ENCODE measurements at places on chromosomes 7 and 10. TPM values are rescaled to one million over a fixed set of nuclear protein-coding genes. Genes with fewer than 3 reads are reported as not detected.

GRCh38 chr10:32205670-32206069 is 141.3 kb downstream of the EPC1 start:
- H3K36me3 ChIP-seq = no peaks in the 10 kb centered on the region
- H3K27me3 ChIP-seq = no peaks in the 10 kb centered on the region
- H3K27ac ChIP-seq = no peak overlapping the region
- no peak overlapping the region for H3K4me3 ChIP-seq

DNA sequence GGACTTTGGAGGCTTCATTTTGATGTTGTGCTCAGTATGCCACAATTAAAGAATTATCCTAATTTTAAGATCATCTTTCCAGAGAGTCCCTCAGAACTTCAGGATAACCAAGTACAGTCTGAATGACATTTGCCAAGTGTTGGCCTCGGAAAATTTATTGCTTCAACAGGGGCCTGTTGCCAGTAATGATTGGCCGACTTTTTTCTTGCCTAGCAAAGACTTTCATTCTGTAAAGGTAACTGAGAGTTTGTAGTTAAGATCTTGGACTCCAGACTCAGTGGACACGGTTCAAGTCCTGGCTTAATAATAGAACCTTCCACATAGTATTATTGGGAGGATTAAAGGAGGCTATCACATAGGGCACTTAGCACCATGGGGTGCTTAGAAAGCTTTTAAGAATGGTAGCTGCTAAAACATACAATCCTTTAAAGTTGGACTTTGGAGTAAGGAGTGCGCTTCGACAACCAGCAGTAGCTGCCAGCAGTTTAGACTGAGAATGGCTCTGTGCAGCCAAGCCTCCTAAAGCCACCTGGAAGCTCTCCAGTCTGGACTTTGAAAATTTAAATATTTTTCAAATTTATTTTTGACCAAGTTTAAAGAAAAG is 90.0 kb downstream of the PLCE1 start:
- no peak overlapping the region for H3K4me3 ChIP-seq
- H3K4me1 ChIP-seq = no peaks in the 10 kb centered on the region
- H3K27ac ChIP-seq = no peak overlapping the region
- H3K27me3 ChIP-seq = no peaks in the 10 kb centered on the region
- DNase-seq = no peak

GRCh38 chr10:127496035-127496434 is 53.1 kb upstream of the NPS start:
- H3K36me3 ChIP-seq = no peaks in the 10 kb centered on the region
- H3K4me3 ChIP-seq = no peak overlapping the region
- H3K4me1 ChIP-seq = no peaks in the 10 kb centered on the region
- H3K27me3 ChIP-seq = no peaks in the 10 kb centered on the region
- DNase-seq = no peak
- no peak overlapping the region for H3K27ac ChIP-seq

GRCh38 chr7:156380261-156380660 is 260.3 kb upstream of the RNF32 start:
- no peaks in the 10 kb centered on the region for H3K27me3 ChIP-seq
- DNase-seq = no peak
- H3K4me3 ChIP-seq = no peak overlapping the region
- H3K36me3 ChIP-seq = no peaks in the 10 kb centered on the region
- no peak overlapping the region for H3K27ac ChIP-seq

DNA sequence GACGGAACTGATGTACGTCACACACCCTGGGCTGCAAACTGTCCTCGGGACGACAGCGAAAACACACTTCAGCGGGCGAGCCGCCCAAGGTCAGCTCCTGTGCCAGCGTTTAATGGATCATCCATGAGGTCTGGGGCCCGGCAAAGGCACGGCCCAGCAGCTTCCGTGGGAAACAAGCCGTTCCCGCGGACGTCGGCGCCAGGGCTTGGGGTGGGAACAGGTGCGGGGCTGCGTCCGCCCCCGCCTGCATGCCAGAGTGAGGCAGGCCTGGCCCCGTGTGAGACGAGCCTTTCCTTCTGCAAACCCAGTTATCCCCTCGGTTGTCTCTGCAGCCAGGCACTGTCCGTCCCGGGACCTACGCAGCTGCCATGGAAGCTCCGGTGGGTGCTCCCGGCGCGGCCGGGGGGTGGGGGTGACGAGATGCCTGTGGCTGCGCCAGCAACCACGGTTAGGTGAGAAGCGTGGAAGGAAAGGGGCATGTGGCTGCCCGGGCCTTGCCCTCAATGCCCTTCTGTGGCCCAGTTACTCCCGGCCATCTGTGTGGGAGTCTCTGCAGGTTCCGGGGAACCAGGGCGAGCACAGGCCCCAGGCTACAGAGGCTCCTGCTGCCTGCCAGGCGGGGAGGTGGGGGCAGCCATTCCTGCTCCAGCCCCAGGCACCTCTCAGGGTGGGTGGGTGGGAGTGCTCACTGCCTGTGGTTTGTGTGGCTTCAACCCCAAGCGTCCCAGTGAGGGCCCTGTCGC is 42.2 kb upstream of the PDGFA start:
- peak overlapping the region; percentile 24 for H3K27ac ChIP-seq
- H3K4me1 ChIP-seq = peaks cover 22% of the 10 kb centered on the region
- DNase-seq = peak; percentile 90
- no peaks in the 10 kb centered on the region for H3K36me3 ChIP-seq
- no peak overlapping the region for H3K4me3 ChIP-seq

- no peaks in the 10 kb centered on the region for H3K27me3 ChIP-seq
- no peak overlapping the region for H3K4me3 ChIP-seq
- no peaks in the 10 kb centered on the region for H3K4me1 ChIP-seq
Measured at GRCh38 chr7:116802746-116803152, 59.6 kb upstream of the CAPZA2 start.

- no peak overlapping the region for H3K4me3 ChIP-seq
- H3K36me3 ChIP-seq = no peaks in the 10 kb centered on the region
- H3K27me3 ChIP-seq = no peaks in the 10 kb centered on the region
Measured at GRCh38 chr10:17238445-17239291, 10.6 kb downstream of the VIM start.

The LIPN gene
- total RNA-seq = 0.31 TPM

GRCh38 chr7:158130023-158130409 is 457.6 kb downstream of the PTPRN2 start:
- no peak for DNase-seq
- no peaks in the 10 kb centered on the region for H3K36me3 ChIP-seq
- H3K4me1 ChIP-seq = no peaks in the 10 kb centered on the region
- H3K4me3 ChIP-seq = no peak overlapping the region
- H3K27me3 ChIP-seq = no peaks in the 10 kb centered on the region

- DNase-seq = no peak
- no peaks in the 10 kb centered on the region for H3K27me3 ChIP-seq
- H3K4me3 ChIP-seq = no peak overlapping the region
- no peaks in the 10 kb centered on the region for H3K36me3 ChIP-seq
- H3K4me1 ChIP-seq = no peaks in the 10 kb centered on the region
- no peak overlapping the region for H3K27ac ChIP-seq
Measured at GRCh38 chr7:28815928-28816373, 142.2 kb downstream of the TRIL start.

- H3K27me3 ChIP-seq = no peaks in the 10 kb centered on the region
- H3K27ac ChIP-seq = no peak overlapping the region
- DNase-seq = no peak
- peaks cover 36% of the 10 kb centered on the region for H3K4me1 ChIP-seq
- no peaks in the 10 kb centered on the region for H3K36me3 ChIP-seq
- no peak overlapping the region for H3K4me3 ChIP-seq
Measured at GRCh38 chr7:990933-991728, 8.2 kb downstream of the CYP2W1 start.

DNA sequence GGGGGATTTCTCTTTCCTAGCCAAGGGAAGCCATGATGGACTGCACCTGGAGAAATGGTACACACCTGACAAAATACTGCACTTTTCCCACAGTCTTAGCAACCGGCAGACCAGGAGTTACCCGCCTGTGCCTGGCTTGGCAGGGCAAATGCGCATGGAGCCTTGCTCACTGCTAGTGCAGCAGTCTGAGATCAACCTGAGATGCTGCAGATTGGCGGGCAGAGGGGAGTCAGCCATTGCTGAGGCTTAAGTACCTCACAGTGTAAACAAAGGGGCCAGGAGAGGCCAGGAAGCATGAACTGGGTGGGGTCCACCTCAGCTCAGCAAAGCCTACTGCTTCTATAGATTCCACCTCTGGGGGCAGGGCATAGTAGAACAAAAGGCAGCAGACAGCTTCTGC is 49.4 kb downstream of the OR13A1 start:
- H3K27me3 ChIP-seq = no peaks in the 10 kb centered on the region
- no peak overlapping the region for H3K27ac ChIP-seq
- no peaks in the 10 kb centered on the region for H3K4me1 ChIP-seq
- no peak for DNase-seq
- no peaks in the 10 kb centered on the region for H3K36me3 ChIP-seq
- H3K4me3 ChIP-seq = no peak overlapping the region

GRCh38 chr10:89482256-89482655 is 53.1 kb downstream of the SLC16A12 start:
- H3K4me1 ChIP-seq = peaks cover 33% of the 10 kb centered on the region
- DNase-seq = no peak
- H3K4me3 ChIP-seq = no peak overlapping the region
- peak overlapping the region; percentile 54 for H3K27ac ChIP-seq
- H3K27me3 ChIP-seq = no peaks in the 10 kb centered on the region

The MICU1 gene
- total RNA-seq = 34.7 TPM

- peak; percentile 60 for DNase-seq
- H3K4me1 ChIP-seq = no peaks in the 10 kb centered on the region
- no peaks in the 10 kb centered on the region for H3K27me3 ChIP-seq
- no peaks in the 10 kb centered on the region for H3K36me3 ChIP-seq
Measured at GRCh38 chr10:100670828-100671479, 74.4 kb upstream of the PAX2 start.

The ZNF727 gene
- total RNA-seq = 12.4 TPM

DNA sequence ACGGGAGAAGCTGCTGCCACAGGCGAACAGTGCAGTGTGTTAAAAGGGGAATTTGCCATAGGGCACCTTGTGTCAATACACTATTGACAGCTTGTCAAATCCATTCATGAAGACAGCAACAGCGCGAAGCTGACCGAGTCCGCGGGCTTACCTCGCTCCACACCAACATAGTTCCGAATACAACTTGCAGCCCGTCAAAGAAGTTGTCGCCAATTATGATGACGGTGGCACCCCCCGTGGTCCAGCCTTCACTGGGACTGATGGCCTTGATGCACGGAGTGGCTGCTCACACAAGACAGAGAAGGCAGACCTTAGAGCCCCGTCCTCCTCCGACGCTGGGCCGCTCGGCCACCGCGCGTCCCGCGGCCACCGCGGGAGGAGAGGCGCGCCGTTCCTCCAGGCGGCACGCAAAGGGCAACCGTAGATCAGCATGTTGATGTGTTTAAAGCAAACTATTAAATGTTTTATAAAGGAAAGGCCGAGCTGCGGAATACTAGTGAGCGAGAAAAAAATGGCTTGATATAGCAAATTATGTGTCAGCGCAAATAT is 96.4 kb downstream of the EBF3 start:
- H3K4me3 ChIP-seq = no peak overlapping the region
- no peak overlapping the region for H3K27ac ChIP-seq
- no peak for DNase-seq
- no peaks in the 10 kb centered on the region for H3K4me1 ChIP-seq
- H3K36me3 ChIP-seq = no peaks in the 10 kb centered on the region

GRCh38 chr7:46544396-46545008 is 623.4 kb upstream of the IGFBP3 start:
- no peak overlapping the region for H3K4me3 ChIP-seq
- no peak overlapping the region for H3K27ac ChIP-seq
- H3K4me1 ChIP-seq = no peaks in the 10 kb centered on the region
- no peaks in the 10 kb centered on the region for H3K27me3 ChIP-seq

DNA sequence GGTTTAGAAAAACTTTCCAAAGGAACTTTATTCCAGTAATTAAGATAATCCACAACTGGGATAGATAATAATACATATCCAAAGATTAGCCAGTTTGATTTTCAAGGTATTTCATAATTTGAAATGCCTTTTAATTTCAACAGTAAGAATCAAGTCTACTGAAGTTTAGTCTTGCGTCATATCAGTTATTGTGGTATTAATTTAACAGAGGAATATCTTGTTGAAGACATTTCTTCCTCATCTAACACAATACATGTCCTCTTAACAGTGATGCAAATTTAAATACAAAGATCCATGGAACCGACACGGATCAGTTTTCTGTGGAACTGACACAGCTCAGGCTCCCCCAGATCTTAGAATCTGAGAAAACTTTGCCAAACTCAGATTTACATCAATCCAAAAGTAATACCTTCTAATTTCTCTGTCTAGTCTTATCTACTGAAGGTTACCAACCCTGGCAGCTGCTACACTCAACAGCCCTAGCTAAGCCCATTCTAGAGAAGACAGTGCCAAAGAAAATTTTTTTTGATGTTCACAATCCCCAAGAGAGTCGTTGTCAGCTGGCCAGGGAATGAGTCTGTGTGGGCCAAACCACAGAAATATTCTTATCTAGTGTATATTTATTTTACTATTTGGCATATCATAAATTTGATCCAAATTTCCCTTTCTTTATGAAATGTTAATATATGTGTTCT is 365.2 kb upstream of the MEOX2 start:
- no peaks in the 10 kb centered on the region for H3K36me3 ChIP-seq
- DNase-seq = no peak
- no peak overlapping the region for H3K27ac ChIP-seq
- no peaks in the 10 kb centered on the region for H3K4me1 ChIP-seq
- H3K4me3 ChIP-seq = no peak overlapping the region
- H3K27me3 ChIP-seq = no peaks in the 10 kb centered on the region

DNA sequence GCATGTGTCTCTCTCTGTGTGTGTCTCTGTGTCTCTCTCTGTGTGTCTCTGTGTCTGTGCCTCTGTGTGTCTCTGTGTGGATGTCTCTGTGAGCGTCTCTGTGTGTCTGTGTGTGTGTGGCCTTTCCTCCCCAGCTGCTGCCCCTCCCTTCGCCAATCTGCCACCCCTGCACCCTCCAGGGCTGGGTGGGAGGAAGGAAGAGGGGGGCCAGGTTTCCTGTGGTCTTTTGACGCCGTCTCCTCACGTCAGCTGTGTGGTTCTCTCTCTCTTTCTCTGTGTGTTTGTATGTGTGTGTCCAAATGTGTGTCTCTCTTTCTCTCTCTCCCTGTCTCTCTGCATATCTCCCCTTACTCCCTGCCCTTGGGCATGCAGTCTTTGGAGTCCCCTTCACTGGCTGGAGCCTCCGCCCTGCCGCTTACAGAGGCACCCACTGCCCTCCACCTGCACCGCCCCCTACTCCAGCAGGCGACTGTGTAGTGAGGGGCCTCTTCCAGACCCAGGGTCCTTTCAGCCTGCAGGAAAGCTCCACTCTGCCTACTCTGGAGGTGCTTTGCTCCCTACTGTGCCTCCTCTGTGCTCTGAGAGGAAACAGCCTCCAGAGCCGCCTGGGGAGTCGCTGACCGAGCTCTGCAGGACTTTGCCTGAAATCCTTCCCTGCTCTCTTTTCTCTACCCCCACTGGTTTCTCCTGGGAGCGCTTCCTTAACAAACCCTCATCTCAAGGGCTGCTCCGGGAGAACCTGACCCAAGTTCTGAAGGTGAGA is 44.2 kb upstream of the C10orf71 start:
- no peak for DNase-seq
- no peak overlapping the region for H3K4me3 ChIP-seq
- H3K27me3 ChIP-seq = no peaks in the 10 kb centered on the region
- no peaks in the 10 kb centered on the region for H3K4me1 ChIP-seq

All from testis (tissue), 5 donors.